ENCODE measurements at places on chromosomes 12 and 14.

DNA sequence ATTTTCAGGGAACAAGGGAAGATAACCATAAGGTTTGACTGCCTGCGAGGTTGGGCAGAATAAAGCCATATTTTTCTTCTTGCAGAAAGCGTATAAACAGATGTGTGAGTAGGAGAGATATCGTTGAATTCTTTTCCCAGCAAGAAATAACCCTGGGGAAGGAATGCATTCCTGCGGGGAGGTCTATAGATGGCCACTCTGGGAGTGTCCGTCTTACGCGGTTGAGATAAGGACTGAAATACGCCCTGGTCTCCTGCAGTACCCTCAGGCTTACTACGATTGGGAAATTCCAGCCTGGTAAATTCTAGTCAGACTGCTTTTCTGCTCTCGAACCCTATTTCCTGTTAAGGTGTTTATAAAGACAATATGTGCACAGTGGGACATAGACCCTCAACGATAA lies 225.0 kb downstream of the LRIG3 start:
- no peak for DNase-seq

GRCh38 chr12:132026061-132026795 lies 76.5 kb downstream of the EP400 start:
- DNase-seq = no peak

DNA sequence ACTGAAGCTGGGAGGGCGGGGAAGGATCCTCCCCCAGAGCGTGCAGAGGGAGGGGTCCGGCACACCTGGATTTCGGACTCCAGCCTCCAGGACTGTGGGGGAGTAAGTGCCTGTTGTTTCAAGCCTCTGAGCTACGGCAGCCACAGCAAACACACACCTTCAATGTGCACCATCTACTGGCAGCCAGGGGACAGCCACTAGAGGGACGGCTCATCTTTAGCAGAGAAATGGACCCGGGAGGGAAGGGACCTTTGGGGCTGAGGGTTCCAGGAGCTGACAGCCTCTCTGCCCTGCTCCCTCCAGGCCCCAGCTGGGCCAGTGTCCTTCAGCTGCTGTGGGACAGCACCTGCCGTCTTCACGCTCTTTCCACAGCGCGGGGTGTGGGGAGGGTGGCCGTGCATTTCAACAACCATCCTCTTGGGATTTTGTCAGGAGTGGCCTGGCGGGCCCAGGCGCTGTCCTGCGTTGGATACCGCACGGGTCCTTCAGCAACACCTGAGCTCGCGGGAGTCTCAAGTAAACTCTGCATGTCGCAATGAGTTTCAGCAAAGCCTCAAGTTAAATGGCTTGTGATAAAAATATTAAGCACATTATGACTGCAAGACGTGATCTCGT lies 209.2 kb upstream of the C14orf180 start:
- DNase-seq = no peak

GRCh38 chr12:43762596-43762995 lies 3.8 kb downstream of the IRAK4 start:
- DNase-seq = no peak

GRCh38 chr14:67817750-67818438 lies 1.5 kb upstream of the ZFYVE26 start:
- no peak for DNase-seq

DNA sequence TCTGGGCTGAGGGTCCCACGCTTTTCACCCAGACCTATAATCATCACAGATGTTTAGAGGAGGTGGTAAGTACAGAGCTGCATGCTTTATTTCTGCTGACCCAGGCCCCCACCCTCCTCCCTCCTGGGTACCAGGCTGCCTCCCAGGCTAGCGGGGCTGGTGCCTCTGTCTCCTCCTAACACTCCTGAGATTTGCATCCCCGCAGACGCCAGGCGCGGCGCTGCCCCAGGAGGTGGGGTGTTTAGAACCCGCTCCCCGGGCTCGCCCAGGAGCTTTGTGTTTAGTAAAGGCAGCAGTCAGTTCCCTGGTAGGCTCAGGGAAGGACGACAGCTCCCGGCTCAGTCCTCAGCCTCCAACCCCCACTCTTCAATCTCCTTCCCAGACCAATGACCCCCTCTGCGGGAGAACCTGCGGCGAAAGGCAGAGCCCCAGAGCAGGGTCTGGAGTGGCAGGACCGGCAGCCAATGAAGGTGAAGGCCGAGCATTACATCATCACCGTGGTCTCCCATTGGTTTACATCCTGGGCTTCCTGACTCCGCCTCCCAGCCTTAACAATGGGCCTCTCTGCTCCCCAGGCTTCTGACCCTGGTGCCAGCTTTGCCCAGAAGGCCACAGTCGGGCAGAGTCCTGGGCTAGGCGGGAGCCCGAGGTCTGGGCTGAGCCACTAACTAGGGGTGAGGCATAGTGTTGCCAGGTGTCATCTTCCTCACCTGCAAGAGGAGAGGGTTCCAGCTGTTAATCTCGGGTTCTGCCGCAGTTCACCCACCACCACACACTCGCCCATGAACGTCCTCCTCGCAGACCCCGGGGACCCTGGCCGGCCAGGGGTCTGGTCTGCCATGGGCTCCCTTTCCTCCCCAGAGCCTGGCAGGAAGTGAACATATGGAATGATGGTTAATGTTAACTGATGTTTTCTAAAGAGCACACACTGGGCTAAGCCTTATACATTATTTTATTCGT lies 57.5 kb downstream of the CALM1 start:
- no peak for DNase-seq

DNA sequence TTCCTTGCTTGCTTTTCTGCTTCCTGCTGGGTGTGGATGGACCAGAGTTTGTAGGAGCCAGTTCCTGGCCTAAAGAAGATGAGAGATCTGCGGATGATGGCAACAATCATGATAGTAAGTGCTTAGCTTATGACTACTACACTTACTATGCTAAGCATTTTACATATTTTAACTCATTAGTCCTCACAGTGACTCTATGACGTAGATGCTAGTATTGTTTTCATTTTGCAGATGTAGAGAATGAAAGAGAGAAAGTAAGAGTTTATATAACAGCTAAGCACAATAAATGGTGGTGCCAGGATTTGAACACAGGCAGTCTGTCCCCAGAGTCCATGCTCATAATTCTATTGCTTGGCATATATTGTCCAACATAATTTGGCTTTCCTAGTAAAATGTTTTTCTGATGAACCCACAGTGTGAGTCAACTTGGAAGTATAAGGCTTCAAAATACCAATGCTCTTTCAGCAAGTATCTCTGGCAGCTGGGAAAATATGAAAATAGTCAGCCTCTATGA lies 363.2 kb upstream of the DDHD1 start:
- no peak for DNase-seq

DNA sequence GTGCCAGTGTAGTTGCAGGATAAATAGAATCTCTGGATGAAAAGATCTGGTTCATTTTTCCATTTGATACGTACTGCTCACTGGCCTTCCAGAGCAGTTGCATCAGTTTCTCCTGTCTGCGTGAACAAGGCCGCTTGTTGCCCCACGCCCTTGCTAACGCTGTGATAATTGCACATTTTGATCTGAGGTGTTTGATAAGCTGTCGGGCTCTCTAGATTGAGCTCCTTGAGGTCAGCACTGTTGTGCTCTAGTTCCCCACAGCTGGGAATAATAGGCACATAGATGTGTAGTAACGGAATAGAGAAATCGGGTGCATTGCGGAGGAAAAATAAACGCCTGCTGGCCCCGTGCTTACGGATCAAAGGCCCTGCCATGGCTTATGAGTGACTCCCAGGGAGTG lies 42.8 kb upstream of the TRAF3 start:
- DNase-seq = no peak

GRCh38 chr12:53425515-53426150 lies 2.0 kb downstream of the AMHR2 start:
- no peak for DNase-seq

DNA sequence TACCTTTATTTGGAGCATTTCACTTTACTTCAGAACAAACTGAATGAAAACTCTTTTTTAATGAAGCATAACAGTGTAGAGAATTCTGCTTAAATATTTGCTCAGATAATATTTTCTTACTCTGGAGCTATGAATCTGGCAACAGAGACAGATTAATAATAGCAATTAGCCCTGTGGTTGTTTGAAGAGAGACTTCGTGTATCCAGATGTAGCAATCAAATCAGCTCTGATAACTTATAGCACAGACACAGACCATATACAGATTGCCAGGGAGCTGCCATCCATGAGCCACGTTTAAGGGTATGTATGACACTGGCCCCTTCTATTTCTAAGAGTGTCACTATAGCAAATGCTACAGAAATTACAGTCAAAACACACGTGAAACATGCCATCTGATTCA lies 146.6 kb downstream of the EXOC5 start:
- DNase-seq = no peak

GRCh38 chr12:105980533-105980932 lies 158.2 kb downstream of the NUAK1 start:
- DNase-seq = no peak

- no peak for DNase-seq
Observed at GRCh38 chr14:99537399-99537798, 56.2 kb downstream of the CCNK start.

- no peak for DNase-seq
Observed at GRCh38 chr12:46946137-46946536, 120.3 kb upstream of the SLC38A4 start.

DNA sequence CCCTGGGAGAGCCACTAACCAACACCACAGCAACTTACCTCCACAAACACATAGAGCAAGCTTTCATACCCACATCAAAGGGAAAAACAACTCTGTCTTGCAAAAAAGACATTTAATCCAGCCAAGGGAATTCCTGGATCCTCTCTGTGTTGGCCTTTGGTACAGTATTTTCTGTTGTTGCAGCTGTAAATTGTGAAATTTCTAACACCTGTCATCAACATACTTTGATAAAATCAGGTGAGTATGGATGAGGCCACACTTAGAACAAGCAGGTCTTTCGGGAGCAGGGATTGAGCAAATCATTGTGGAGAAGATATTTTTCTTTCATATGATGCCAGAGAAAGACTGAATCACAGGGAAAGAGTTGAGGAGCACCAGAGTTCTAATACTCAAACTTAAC lies 89.3 kb downstream of the SPTSSA start:
- DNase-seq = no peak

GRCh38 chr14:68492381-68493151 lies 300.3 kb downstream of the ZFP36L1 start:
- no peak for DNase-seq

DNA sequence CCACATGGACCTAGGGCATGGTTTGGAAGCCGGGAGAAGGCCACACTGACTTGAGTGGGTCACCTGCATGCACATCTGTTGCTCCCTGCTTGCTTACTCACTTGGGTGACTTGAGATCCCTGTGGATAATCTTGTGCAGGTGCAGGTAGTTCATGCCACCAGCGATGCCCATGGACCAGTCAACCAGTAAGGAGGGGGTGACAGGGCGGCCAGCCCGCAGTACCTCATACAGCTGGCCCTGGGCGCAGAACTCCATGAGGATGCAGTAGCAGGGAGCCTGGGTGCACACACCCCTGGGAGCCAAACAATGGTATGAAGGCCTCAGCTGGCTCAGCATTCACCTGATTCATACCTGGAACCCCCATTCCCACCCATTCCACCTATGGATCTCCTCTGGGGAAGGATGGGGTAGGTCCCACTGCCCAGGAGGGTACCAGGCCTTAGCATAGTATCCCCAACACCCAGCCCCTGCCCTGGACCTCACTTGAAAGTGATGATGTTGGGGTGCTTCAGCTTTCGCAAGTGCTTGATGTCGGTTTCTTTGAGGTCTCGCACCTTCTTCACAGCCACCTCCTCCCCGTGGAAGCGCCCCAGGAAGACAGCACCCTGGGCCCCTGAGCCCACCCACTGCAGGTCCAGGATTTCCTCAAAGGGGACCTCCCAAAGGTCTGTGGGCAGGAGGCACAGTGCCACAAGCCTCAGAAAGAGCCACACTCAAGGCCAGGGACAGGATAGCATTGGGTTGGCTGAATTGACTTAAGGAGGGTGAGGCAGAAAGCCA lies 13.1 kb downstream of the MAP3K12 start:
- DNase-seq = no peak

- DNase-seq = no peak
Observed at GRCh38 chr14:21997300-21997699, 323.7 kb upstream of the OR4E1 start.

- peak; percentile 47 for DNase-seq
Observed at GRCh38 chr12:56007564-56008559, 10.8 kb downstream of the SUOX start.

GRCh38 chr12:100404769-100405407 lies 48.0 kb downstream of the SLC17A8 start:
- no peak for DNase-seq

GRCh38 chr12:60100160-60100559 lies 504.3 kb downstream of the SLC16A7 start:
- no peak for DNase-seq

- DNase-seq = no peak
Observed at GRCh38 chr12:73833746-73834145, 703.9 kb upstream of the ATXN7L3B start.

- peak; percentile 10 for DNase-seq
Observed at GRCh38 chr12:12561371-12562015, 1.2 kb downstream of the DUSP16 start.

DNA sequence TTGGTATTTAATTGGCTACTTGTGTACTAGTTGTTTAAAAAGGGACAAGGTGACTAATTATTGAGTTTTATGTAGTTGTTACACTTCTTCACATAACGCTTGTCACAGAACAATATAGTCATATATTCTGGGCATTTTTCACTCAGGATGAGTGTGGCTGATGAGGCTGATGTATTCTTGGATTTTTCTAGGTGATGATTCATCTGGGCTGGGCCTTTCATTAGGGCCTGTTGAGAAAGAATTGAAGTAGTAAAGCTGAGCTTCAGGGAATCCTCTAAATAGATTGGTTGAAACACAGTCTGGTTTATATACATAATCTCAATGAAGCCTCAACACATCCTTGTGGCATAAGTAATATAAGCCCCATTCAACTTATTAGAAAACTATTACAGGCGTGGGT lies 445.7 kb downstream of the DAD1 start:
- no peak for DNase-seq

- DNase-seq = no peak
Observed at GRCh38 chr14:94499673-94500072, 9.6 kb downstream of the SERPINA12 start.

GRCh38 chr12:47739979-47740378 lies 14.7 kb upstream of the ENDOU start:
- no peak for DNase-seq

DNA sequence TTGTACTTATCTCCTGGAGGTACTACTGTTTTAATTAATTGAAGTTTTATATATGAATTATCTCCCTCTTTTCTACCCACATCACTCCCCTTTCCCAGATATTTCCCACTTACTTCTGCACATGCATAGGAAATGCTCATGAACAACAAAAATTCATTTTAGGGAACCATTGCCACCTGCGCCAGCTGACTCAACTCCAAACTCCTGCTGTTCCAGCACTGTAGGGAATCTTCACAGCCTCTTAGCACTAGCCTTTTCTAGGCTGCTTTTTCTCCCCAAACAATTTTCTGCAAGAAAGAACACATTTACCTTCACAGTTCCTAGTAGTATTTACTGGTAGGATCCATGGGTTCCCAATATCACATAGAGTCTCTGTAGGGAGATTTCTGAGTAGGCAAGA lies 268.4 kb downstream of the LRFN5 start:
- DNase-seq = no peak

- no peak for DNase-seq
Observed at GRCh38 chr12:38142974-38143373, 173.6 kb upstream of the ALG10B start.
